Stomach (tissue), 19 donors: ENCODE measurements at places on chromosomes 12 and 14.

DNA sequence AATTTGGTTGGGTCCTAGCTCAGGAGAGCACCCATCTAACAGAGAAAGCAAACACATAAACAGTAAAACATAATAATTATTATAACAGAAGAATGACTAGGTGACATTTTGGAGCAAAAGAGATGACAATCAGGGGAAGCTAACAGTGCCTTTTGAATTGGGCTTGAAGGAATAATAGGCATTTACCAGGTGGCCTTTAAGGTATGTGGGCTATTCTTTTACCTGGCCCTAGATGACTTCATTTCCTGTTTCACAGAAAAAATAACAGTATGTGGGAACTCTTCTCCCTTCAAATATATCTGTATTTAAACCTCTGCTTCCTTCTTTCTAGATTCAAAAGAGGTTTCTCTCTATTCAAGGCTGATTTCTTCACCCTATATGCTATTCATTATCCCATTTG, 3.8 kb downstream of the IRAK4 start:
- DNase-seq, result no peak

GRCh38 chr12:32151086-32151485, 44.4 kb downstream of the BICD1 start:
- DNase-seq, result no peak

DNA sequence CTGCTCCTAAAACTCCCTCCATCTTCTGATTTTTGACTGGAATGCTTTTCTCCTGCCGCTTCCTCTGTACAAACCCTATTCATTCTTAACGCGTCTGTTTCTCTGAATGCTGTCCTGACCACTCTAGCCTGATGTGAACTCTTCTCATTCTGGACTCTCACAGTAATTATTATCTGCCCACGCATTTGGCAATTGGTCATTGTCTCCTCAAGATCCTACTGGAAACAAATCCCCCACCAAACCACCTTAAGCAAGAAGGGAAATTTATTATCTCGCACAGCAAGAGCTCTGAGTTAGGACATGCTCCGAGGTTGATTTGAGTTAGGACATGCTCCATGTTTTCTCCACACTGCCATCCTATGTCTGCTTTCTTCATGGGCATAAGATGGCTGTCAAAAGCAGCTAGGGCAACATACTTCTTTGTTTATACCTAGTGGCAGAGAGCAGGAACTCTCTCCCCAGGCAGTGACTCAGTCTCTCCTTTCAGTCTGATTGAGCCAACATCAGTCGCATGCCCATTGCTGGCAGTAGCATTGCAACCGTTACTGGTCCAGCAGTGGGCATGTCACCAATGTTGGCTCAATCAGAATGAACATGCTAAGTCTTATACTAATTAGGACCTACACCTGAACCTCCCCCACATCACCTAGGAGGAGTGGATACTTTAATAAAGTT, 102.2 kb downstream of the SSPN start:
- no peak for DNase-seq

- no peak for DNase-seq
These were observed 7.2 kb downstream of the TPH2 start for GRCh38 chr12:71945883-71946282.

- DNase-seq, result no peak
These were observed 42.1 kb downstream of the TSPAN9 start for GRCh38 chr12:3119192-3119755.

GRCh38 chr14:64968651-64969050, 3.5 kb downstream of the RAB15 start:
- no peak for DNase-seq

GRCh38 chr14:60204843-60205774, 39.9 kb upstream of the DHRS7 start:
- DNase-seq, result no peak

GRCh38 chr14:69059658-69060623, 80.8 kb upstream of the ACTN1 start:
- no peak for DNase-seq

DNA sequence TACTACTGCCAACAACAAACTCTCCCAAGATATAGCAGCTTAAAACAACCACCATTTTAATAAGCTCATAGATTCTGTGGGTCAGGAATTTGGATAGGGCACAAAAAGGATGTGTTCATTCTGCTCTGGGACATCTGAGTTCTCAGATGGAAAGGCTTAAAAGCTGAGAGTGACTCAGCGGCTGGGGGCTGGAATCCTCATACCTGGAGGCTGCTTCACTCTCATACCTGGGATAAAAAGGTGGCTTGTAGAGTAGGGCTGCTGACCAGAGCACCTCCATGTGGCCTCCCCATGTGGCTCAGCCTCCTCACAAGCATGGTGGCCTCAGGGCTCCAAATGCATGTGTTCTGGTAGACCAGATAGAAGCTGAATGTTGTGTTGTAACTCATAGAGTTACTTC, 20.2 kb upstream of the PELI2 start:
- DNase-seq, result no peak

DNA sequence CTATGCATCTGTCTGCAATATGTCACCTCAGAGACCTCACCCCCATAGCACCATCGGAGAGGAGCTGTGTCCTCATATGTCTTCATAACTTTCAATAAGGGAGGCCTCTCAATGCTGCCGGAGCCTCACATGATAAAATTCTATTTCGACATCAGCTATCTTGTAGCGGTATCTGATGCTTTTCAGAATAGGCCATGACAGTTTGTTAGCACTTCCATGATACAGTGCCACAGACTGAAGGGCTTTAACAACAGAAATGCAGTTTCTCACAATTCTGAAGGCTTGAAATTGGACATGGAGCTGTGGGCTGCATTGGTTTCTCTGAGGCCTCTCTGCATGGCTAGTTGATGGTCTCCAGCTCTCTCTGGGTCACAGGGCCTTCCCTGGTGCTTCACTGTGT, 125.0 kb upstream of the PZP start:
- no peak for DNase-seq

DNA sequence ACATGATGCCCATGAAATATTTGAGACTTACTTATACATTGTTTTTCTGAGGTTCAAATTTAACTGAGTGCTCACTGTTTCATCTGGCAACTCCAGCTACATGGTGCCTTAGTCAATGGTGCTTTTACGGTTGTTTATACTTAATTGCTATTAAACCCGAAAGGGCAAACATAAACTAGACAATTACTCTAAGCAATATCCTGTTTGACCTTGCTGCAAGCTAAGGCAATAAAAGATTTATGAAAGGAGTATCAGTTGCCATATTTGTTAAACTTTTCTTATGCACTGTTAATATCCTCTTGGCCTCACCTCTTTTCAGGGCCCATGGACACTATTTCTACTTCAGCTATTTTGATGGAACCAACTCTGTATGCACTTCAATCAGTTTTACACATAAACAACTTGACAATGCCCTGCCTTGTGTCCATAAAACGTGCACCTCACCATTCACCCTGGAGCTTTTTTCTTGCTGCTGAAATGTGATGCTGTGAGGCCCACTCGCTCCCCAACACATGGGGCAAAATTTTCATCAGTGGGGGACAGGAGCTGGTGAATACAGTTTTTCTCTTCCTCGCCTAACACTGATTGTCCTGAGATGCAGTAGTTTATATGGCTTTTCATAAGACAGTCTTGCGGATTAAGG, 64.1 kb upstream of the HIF1A start:
- DNase-seq, result no peak

DNA sequence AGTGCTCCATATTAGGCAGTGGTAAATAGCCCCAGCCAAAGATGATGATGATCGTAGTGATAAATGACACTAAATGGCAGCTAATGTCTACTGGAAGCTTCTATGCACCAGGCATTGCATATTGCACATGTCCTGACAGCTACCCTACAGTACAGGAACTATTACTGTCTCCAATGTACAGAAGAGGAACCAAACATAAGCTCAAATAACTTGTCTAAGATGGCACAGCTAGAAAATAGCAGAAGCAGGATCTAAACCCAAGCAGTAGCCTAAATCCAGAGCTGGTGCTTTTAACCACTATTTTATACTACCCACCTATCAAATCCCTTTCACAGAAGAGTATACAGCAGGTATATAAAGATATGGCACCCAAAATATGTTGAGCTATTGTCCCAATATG, 28.9 kb downstream of the ESR2 start:
- DNase-seq, result no peak

DNA sequence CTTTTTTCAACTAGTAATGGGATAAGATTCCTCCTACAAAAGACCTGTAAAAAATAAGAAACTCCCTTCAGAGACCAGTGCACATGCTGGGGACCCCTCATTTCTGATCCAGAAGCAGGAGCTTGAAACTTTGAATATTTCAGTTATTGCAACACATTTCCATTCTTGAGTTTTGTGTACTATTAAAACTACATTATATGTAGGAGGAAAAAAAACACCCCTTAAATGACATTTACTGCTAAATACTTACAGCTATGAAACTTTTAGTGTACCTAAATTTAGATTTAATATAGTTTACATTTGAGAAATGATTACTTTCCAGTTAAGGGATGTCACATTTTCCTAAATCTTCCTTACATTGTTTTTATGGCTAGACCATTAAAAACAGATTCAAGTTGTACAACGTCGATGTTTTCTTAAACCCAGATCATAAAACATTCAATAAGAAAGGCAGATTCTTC, 4.1 kb downstream of the LRIG3 start:
- DNase-seq, result no peak

DNA sequence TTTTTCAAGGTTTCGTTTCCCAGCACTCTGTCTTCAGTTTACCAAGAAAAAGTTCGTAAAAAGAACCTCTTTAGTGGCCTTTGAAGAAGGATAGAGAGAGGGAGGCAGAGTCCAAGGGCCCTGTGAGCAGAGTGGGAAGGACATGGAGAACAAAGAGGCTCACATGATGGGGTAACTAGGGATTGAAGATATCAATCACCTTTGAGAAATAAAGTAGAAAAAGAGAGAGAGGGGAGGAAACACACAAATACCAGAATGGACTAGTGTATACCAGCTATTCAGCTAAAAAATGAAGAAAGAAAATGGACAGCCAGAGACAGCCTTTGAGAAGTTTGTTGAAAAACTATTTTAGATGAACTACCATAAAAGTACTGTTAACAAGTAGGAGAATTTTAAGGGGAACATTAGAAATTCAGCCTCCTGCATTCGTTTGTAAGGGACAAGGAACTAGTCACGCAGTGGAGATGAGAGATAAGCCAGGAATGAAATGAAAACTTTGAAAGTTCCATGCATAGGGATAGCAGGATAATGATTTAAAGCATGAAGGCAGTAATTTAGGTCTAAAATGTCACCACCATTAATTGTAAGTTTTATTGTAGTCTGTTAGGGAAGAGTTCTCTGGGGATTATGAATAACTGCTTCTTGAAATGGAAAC, 82.1 kb downstream of the SPTSSA start:
- DNase-seq, result no peak

GRCh38 chr12:43937947-43938346, 102.1 kb downstream of the TMEM117 start:
- no peak for DNase-seq

DNA sequence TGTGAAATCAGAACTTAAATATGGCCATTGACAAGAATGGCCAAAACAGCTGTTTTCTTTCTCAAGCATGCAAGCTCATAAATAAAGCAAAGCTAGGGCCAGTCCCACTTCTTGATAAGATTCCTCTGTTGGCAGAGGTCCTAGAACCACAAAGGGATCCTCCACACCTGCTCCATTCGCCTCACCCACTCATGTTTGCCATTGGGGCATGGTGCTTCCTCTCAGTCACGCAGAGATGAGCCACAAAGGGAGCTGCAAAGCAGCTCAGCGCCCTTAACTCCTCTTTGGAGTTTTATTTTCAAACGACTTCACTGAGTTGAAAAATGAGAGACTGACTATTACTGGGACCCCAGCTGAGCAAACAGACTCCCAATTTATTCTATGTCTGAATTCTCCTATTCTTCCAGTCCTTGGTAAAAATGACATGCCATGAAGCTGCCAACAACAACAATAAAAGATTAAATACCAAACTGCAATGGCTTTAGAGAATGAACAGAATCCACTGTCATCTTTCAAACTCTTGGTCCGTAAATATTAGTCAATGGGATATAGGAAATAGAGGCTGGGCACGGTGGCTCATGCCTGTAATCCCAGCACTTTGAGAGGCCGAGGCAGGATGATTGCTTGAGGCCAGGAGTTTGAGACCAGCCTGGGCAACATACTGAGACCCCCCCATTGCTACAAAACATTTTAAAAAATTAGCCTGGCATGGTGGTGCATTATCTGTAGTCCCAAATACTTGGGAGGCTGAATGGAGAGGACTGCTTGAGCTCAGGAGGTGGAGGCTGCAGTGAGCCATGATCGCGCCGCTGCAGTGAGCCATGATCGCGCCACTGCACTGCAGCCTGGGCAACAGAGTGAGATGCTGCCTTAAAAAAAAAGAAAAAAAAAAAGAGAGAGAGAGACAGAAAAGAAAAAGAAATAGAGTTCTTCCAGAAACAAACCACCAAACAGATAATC, 16.4 kb downstream of the MANSC1 start:
- peak; percentile 61 for DNase-seq

DNA sequence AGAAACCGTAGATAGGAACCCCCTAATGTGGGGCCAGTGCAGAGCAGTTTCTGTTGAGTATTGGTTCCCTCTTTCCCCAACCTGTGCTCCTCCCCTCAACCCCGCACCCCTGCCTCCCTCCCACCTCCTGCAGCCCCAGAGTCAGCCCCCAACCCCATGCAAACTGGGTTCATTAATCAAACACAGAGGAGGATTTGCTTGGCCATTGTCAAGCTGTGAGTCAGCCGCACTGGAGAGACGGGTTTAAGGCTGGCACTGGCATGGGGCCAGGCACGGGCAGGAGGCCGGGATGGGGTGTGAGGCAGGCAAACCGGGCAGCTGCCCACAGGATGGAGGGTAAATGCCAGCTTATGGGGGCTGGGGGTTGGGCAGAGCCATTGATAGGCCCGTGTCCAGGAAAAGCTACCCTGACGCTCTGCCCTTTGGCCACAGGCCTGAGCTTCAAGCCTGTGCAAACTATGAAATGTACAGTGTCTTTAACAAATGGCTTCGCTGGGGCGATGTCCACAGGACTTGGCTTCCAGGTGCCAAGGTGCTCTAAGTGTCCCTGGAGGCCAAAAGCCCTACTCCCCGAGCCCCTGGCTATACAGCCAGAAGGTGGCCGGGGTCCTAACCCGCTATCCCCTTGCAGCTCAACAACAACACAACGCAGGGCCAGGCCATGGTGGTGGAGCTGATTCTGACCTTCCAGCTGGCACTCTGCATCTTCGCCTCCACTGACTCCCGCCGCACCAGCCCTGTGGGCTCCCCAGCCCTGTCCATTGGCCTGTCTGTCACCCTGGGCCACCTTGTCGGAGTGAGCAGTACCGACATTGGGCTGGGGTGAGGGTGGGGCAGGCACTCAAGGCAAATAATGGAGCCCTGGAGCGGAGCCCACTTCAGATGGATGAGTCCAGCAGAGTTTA, 1.4 kb downstream of the AQP5 start:
- DNase-seq, result peak; percentile 95
